ENCODE measurements at places on chromosomes 7 and 10.
A peak's percentile ranks its signal among the peaks of the same experiment; 100 is the strongest.

- no peak for DNase-seq
Measured at GRCh38 chr7:130369831-130370550, 10.3 kb upstream of the CPA1 start.

- no peak for DNase-seq
Measured at GRCh38 chr10:5447611-5448071, 35.3 kb downstream of the NET1 start.

DNA sequence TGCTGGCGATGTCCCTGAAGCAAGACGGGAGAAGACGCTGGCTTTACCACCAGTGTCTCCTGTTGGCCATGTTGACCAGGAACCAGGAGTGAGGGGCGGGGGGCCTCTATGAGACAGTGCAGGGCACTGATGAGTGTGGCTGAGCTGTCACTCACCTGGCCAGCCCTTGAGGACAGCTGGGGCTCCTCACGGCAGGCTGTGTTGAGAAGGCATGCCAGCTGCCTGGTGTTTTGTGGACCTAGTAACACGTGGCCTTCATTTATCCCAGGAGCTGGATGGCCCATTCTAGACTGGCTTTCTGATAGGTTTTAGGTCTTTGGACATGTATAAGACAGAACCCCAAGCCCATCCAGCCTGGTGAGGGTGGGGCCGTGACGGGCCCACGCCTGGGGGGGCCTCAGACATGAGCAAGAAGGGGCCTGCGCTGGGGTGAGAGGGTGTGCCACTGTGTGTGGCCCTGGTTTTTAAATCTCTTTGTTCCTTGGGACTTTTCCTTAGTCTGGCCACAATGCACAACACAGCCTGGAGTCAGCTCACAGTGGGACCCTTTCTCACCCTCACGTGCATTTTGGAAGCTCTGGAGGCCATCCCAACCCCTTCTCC lies 10.5 kb downstream of the RHBDD2 start:
- DNase-seq, result no peak

DNA sequence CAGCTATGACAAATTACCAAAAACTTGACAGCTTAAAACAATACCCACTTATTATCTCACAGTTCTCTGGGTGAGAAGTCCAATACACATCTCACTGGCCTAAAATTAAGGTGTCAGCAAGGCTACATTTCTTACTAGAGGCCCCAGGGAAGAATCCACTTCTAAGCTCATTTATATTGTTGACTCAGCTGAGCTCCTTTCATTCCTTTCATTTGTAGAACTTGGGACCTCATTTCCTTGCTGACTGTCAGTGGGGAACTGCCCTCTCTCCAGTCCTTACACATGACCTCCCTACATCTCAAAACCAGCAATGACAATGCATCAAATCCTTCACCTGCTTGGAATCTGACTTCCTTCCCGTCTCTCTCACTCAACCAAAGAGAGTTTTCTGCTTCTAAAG lies 240.3 kb downstream of the IPMK start:
- no peak for DNase-seq

GRCh38 chr10:113736576-113736975 lies 14.9 kb upstream of the PLEKHS1 start:
- DNase-seq, result no peak

GRCh38 chr10:29805134-29805723 lies 170.5 kb upstream of the SVIL start:
- DNase-seq, result no peak

GRCh38 chr7:16420649-16421332 lies 547 bp downstream of the CRPPA start:
- DNase-seq, result peak; percentile 83

DNA sequence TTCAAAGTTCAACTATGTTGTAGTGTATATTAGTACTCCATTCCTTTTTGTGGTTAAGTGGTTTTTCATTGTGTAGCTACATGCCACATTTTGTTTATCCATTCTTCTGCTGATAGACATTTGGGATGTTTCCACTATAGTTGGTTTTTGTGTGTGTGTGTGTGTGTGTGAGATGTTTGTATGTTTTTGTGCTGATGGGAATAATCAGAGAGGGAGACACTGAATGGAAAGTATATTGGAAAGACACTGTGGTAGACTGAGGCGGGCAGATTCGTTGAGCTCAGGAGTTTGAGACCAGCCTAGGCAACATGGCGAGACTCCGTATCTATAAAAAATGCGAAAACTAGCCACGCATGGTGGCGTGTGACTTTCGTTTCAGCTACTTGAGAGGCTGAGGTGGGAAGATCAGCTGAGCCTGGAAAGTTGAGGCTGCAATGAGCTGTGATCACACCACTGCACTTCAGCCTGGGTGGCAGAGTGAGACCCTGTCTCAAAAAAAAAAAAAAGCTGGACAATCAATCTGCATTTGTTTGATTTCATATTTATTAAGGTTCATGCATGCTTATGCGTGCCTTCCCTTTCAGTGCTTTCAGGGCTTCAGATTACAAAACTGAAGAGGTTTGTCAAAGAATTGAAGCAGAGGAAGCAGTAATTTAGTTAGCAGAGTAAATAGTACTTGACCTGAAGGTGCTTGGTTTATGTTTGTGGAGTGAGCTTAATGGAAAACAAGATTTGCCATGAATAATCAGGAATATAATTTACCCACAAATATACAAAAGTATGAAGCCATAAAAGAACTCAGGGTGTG lies 14.7 kb downstream of the SEC24C start:
- DNase-seq, result no peak

DNA sequence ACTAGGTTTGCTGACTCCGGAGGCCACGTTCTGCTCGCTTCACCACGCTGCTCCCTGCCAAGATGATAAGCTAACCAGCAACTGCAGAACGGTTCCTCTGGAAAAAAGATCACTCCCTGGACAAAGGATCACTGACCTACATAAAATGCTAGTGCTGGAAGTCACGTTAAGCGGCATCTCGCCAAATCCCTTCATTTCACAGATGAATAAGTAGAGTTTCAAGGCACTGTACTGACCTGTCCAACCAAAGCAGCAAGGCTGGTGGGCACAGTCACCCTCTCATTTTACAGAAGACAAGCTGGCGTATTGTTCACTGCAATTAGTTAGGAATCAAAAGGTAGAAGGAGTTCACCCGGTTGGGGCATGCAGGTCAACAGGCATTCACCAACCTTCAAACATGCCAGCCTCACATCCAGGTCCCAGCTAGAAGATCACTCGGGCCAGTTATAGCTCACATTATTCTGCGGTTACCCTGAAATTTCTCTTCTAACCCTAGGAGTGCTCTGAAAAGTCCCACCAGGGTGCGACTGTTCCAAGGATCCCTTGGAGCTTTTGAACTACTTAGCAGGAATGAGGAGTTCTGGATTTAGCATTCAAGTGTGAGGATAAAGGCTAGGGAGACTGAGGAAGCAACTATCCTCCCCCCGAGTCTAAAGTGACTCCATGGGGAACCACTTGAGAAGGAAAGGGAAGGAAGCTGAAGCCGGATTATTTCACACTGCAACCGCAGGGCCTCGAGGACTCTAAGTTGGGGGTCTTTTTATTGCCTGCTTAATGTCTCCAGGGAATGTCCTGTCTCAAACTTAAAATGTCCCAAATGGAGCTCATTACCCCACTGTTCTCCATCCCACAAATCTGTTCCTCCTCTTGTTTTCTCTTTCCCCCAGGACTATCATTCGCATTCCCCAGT lies 32.8 kb downstream of the HIPK2 start:
- no peak for DNase-seq

- DNase-seq, result no peak
Measured at GRCh38 chr7:96235281-96235680, 86.6 kb downstream of the SLC25A13 start.

DNA sequence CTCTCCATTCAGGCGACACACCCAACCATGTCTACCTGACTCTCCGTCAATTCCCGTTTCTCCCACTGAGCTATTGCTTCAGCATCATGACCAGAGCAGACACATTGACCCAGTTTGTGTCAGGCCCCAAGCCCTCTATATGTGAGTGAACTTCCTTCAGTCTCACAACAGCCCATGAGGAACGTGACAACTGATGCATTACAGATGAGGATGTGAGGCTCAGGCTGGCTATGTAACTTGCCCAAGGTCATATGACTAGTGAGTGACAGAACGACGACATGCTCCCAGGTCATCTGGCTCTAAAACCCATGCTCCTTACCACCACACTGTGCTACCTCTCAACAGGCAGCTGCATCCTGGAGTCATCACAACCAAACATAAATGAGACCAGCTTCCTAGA lies 3.7 kb downstream of the TMEM140 start:
- no peak for DNase-seq

GRCh38 chr10:6116806-6117205 lies 28.0 kb downstream of the RBM17 start:
- no peak for DNase-seq

GRCh38 chr7:121992068-121992467 lies 119.1 kb downstream of the PTPRZ1 start:
- DNase-seq, result no peak

DNA sequence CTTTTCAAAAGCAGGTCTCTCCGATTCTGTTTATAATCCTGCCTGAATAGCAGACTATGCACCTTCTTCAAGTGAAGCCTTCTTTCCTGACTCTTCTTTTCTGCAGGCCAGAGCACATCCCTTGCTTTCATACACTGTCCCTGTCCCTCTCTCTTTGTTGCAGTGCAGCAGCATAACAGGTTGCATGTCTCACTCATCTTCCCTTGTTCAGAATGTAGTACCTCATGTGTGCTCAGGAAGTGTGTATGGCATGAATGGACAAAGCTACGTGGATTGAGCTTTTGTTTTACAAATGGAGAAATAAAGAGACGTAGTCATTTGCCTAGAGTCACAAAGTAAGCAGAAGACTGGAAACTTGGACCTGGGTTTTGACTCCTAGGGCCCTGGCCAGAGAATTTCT lies 68.0 kb downstream of the PTPRZ1 start:
- DNase-seq, result no peak

DNA sequence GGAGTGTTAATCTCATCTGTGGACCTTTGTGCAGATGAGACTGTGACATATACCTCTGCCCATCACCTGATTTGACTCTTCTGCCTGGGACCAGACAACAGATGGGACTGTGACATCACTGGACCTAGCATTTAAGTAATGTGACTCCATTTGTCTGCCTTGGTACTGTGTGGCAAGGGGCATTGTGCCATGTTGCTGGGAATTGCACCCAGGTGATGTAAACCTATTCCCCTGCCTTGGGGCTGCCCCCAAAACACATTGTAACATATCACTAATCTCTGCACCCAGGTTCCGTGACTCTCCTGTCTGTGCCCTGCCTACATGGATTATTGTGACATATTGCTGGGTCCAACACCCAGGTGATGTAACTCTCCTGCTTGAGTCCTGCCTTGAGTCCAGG lies 40.4 kb upstream of the ZNF680 start:
- DNase-seq, result no peak

GRCh38 chr10:110324805-110325280 lies 20.1 kb upstream of the SMNDC1 start:
- no peak for DNase-seq

GRCh38 chr7:107206706-107207105 lies 37.9 kb downstream of the HBP1 start:
- no peak for DNase-seq

DNA sequence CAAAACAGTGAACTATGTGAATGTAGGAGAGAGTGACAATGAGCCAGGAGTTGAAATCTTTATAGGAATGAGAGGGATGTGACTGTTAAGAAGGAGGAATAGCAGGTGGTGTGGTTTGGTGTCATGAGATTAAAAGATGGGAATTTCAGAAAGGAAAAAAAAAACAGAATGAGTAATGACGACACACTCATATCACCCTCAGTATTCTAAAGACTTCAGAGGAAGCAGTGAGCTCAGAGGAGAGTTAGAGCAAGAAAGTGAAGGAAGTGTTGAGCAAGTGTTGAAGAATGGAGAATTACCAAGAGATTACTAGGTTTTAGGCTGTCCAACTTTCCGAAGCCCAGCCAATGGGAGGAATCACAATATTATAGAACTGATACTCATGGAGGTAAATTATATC lies 220.5 kb upstream of the HGF start:
- no peak for DNase-seq

DNA sequence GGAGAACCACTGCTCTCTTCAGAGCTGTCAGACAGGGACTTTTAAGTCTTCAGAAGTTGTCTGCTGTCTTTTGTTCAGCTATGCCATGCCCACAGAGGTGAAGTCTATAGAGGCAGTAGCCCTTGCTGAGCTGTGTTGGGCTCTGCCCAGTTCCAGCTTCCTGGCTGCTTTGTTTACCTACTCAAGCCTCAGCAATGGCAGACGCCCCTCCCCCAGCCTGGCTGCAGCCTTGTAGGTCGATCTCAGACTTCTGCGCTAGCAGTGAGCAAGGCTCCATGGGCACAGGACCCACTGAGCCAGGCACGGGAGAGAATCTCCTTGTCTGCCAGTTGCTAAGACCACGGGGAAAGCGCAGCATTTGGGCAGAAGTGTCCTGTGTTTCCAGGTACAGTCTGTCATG lies 12.1 kb upstream of the CPA2 start:
- no peak for DNase-seq

GRCh38 chr7:53542157-53542556 lies 506.7 kb downstream of the POM121L12 start:
- DNase-seq, result no peak

- no peak for DNase-seq
Measured at GRCh38 chr7:93006480-93007095, 111.2 kb downstream of the SAMD9 start.

DNA sequence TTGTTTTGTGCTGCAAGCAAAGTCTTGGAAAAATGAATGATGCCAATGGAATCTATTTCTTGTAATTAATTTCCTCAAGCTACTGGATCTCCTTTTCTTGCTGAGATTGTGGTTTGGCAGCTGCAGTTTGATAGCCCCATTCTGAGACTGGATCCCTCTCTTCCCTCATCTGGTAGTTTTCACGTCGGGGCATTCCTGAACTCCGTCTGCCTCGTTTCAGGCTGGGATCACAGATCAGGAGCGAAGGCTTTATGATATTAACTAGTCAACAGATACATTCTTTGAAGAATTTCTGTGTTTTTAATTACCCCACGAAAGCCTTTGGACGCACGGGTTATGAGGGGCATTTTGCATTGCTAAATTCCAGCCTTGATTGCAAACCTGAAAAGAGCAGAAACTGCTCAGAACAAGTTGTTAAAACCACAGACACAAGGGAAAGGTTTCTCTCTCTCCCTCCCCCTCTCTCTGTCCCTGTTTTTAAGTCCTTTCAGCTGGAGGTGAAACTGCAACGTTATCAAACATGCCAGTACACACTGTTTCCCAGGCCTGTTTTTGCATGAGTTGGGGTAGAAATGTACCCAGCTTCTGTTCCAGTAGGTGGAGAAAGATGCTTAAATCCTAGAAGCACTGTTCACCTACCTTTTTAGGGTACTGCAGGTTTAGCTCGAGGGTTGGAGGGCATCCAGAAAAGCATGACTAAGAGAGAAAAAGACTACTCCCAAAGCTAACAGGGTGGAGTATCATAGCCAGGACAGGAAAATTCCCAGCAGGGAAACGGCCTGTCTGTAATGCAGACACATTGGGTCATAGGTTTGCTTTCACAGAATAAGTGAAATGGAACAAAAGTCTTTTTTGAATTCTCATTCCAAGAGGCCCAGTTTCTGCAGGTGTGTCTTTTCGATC lies 124.3 kb downstream of the CUX1 start:
- DNase-seq, result no peak

Data from C1 segment of cervical spinal cord (tissue), 14 donors.